ENCODE measurements at places on chromosomes 2 and 18. TPM values are rescaled to one million over a fixed set of nuclear protein-coding genes. Genes with fewer than 3 reads are reported as not detected.

BUB1 gene
- 2.5 TPM for total RNA-seq

DSG1 gene
- not detected for total RNA-seq

ALK gene
- not detected for total RNA-seq

CDK15 gene
- not detected for total RNA-seq

PLCL1 gene
- 33.7 TPM for total RNA-seq

TEX44 gene
- not detected for total RNA-seq

C1QL2 gene
- not detected for total RNA-seq

IRS1 gene
- total RNA-seq = 6.5 TPM

SCG2 gene
- not detected for total RNA-seq

HRH4 gene
- 3.7 TPM for total RNA-seq

SFT2D3 gene
- total RNA-seq = 6.0 TPM

TBC1D8 gene
- total RNA-seq = 2.2 TPM

ERBB4 gene
- total RNA-seq = not detected

KYNU gene
- 2.8 TPM for total RNA-seq

DES gene
- total RNA-seq = 1.5 TPM

L3MBTL4 gene
- 0.27 TPM for total RNA-seq

DSC3 gene
- total RNA-seq = not detected

TPO gene
- total RNA-seq = not detected

RIT2 gene
- not detected for total RNA-seq

CD28 gene
- 119 TPM for total RNA-seq

ANTXR1 gene
- total RNA-seq = not detected

TMEM17 gene
- total RNA-seq = 0.15 TPM

AQP12B gene
- not detected for total RNA-seq

HES6 gene
- total RNA-seq = 2.7 TPM

MRPL44 gene
- total RNA-seq = 18.0 TPM

SERPINB8 gene
- 10.7 TPM for total RNA-seq

SNRNP200 gene
- total RNA-seq = 171 TPM

CIDEA gene
- total RNA-seq = not detected

YWHAQ gene
- total RNA-seq = 174 TPM

KCNE4 gene
- total RNA-seq = not detected

ARHGAP28 gene
- not detected for total RNA-seq

CLEC4F gene
- total RNA-seq = not detected

PTPRN gene
- total RNA-seq = not detected

KIAA1328 gene
- 13.2 TPM for total RNA-seq

SERPINB7 gene
- not detected for total RNA-seq

OBSL1 gene
- not detected for total RNA-seq

HOXD8 gene
- total RNA-seq = not detected
